Right kidney (tissue), 9 donors: ENCODE measurements at places on chromosomes 5 and 9.

DNA sequence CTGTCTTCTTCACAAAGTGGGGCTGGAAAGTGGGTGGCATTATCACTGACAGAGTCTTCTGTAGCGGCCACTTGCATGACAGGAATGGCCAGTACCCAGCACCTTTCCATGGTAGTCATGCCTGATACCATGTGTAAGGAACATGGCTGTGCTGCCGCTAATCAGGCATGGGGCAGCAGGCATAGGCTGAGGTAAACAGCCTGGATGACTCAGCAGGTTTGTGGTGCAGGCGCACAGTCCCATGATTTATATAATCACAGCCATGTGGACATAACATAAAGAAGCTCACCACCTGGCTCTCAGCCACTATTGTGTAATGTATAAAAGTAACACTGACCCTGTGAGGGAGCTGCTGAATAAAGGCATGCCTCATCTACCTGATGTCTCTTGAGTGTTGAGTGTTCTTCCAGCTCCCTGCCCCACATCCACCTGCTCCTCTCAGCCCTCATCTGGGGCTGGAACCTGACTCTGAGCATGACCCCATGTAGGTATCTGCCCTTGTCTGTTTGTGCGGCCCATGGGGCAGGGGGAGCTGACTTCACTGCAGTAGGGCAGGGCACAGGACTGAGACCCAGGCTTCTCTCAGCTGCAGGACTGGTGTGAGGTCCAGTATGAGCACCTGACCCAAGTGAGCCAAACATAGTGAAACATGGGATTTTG lies 13.2 kb upstream of the ICE1 start:
- DNase-seq = no peak

DNA sequence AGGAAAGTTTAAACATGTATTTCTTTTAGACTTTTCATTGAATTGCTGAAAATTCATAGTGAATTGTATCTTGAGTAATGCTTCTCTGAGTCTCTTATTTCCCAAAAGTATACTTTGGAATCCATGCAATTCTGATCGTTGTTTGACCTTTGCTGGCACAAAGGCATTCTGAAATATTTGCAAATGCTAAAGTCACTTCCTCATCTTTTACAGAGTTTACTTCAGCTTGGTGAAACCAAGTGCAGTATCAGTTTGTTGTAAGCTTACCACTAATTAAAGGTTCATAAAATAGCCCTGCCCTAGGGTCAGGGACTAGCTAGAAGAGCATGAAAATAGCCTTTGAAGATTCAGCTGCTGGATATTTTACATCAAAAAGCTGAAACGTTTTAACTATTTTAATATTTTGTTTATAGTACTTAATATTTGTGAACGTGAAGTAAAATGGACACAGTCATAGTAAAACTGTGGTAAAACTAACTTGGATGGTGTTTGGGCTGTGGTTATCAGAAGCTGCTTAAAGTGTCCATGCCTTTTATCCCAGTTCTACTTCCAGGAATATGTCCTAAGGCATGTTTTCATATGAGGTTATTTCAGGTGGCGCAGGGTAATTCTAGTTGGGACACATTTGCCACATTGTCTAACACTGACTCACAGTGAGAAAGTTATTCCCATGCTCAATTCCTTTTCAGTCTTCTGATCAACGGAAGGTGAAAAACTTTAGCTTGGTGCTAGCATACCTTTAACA lies 45.3 kb downstream of the SLC22A5 start:
- no peak for DNase-seq

DNA sequence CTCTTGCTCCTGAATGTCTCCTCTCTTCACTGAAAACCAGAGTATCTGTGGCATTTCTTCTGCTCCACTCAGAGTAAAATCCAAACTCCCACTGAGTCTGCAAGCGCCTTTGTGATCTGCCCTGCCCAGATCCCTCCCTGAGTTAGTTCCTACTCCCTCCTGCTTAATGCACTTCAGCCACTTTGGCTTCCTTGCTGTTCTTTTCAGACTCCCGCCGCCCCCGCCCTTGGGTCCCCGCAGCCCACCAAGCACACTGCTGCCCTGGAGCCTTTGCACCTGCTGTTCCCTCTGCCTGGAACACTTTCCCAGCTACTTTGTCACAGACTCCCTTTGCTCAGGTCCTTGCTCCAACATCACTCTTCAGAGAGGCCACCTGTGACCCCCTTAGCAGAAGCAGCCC lies 127.2 kb upstream of the SLC25A48 start:
- DNase-seq = no peak

GRCh38 chr9:113774963-113775362 lies 101.1 kb upstream of the ZNF618 start:
- DNase-seq = no peak

DNA sequence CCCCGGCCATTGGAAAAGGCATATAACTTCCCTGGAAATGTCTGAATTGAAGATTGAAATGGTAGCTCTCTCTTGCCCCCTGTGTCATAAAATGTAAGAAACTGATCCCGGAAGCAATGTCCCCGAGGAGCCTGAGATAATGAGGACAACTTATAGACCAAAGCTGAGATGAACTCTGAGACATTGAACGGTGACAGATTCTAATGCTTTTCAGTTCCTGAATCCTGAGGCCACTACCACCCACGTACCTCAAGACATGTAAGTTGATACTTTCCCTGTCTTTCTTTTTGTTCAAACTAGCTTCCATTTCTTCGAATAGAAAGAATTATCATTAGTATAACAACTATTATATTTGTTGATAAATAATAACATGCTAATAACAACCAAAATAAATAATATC lies 51.0 kb downstream of the KIF4B start:
- DNase-seq = no peak

DNA sequence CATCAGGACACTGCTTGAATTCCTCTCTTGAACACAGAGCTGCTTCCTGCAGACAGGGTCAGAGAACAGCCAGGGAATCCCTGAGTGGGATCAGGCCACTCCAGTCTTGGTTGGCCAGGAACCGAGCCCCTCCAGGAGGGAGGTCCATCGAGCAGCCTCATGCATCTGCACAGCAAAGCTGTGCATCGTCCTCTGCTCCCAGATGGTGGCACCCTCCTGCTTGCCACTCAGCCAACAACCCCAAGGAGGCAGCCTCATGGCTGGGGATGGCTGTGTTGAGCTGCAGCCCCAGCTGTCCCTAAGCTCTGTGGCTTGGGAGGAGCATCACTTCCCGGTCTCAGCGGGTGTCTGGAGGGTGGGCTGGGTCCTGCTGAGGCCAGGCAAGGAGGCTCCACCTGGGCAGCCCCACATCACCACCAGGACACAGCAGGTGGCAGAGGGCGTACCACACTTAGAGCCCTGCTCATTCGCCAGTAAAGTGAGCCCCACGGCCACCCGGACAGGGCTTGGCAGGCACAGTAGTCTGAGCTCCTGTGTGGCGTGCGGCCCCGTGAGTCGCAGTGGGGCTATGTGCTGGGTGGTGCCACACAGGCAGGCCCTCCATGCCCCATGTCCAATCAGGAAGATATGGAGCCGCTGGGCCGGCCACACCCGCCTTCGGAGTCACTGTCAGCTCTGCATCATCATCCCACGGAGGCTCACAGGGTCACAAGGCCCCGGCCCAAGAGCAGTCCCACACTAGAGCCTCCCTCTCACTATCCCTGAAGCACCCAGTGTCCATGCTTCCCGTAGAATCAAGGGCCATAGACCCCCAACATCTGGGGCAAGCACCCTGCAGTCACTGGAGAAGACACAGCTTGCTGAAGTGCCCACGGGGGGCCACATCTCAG lies 11.9 kb downstream of the LPCAT1 start:
- DNase-seq = no peak

DNA sequence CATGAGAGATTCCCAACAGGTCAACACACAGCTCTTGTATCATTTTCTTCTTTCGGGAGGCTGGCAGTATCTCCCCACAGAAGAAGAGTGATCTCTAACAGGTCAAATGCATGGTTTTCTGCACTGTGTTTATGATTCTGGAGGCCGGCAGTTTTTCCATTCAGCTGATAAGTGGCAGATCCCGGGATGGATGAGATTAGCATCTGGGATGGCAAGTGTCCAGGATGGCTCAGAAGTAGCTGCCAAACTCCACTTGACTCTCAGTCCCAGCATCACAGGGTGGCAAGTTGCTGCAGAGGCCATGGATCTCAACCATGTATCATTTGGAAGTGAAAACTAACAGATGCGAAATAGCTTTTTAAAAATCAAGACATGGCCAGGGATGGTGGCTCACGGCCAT lies 97.8 kb upstream of the SLC44A1 start:
- DNase-seq = no peak

DNA sequence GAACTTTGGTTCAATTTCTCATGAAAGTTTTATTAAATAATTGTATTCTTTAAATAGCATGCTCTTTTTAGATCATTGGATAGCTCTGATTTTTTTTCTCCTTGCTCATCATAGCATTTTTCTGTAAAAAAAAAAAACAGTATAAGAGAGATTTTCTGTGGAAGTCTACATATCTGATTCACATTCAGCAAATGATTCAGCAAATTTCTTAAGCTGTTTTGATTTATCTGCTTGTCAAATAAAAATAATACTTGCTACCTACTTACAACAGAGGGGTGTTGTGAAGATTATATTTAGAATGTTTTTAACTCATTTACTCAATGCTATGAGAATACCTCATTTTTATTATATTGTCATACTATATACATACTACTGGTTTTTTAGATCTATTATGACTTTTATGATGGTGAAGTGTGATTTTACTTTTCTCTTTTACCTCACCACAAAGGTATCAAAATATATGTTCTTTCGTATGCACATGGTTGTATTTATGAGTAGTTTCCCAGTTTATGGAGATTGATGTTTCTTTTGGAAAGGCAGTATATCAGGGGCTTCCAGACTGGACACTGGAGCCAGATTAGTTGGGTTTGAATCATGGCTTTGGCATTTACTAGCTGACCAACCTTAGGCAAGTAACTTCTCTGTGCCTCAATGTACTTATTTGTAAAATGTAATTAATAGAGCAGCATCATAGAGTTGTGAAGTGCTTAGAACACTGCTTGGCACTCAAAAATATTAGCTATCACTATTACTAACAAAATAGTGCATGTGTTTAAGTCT lies 25.5 kb downstream of the TNPO1 start:
- DNase-seq = no peak

- DNase-seq = no peak
These were observed 616.4 kb upstream of the NUDT12 start for GRCh38 chr5:104178829-104179456.
